ENCODE measurements at places on chromosomes 4 and X. TPM values are rescaled to one million over a fixed set of nuclear protein-coding genes. Genes with fewer than 3 reads are reported as not detected.

TKTL2 gene
- polyA plus RNA-seq = not detected

SUPT20HL2 gene
- not detected for polyA plus RNA-seq

ZNF630 gene
- 1.3 TPM for polyA plus RNA-seq

PPBP gene
- not detected for polyA plus RNA-seq
